Foreskin keratinocyte (primary cell): ENCODE measurements at places on chromosomes 4 and X.

DNA sequence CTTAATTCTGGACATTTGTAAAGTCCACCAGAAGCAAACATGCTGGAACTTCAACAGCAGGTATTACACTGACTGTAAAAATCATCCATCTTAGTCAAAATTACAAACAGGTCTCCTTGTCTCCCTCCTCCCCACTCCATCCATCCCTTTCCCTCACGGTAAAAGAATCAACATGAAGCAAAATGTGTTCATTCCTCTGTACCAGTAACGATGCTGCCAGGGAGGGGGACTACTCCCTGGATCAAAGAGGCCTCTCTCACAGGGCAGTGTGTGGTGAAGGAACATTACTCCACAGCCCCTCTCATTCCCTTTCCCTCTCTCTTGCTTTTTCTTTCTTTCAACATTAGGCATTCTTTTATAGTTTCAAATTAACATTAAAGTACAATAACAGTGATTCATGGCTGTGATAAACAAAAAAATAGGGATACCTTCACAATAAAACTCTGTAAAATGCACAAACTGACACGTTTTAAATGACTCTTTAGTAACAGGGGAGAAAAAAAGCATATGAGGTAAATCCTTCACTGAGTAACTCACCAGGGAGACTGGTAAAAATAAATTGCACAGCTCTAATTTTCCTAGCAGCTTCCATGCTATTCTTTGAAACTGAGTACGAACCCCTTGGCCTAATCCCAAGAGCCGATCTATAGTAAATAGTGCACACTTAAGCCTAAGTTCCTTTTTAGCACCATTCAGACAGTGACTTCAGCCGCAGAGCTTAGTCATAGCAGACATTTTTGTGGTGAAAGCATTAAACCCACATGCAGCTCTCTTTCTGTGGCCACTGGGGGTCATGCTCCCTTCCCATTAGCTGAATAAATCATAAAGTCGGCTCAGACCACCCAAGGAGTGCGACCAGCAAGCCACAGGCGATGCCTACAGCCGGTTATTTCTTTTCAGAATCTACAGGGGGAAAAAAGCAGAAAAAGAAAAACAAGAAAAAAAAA, 215.6 kb upstream of the GYPA start:
- peak; percentile 67 for DNase-seq

DNA sequence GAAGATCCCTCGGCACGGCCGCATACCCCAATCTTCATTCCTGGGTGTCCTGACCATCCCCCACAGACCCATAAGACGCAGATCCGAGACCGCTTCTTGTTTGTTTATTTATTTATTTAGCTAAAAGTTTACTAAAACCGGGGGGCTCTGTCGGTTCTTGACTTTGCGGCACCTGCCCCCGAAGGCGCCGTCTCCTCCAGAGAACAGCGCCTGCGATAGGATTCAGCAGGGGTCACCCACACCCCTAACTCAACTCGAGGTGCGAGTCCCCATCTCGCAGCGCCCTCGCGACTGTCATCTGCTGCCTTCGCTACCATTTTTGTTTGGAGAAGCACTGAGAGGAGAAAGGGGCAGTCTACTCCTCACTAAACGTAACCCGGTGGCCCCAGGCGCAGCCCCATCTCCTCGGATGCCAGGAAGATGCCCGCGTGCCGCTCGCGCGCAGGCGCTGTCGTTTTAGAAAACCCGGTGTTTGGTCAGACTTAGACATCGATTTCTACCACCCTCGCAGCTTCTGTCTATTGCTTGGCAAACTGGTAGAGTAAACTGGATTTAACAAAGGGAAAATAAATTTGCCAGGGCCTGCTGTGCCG, 18.9 kb upstream of the GPR101 start:
- no peak for DNase-seq

DNA sequence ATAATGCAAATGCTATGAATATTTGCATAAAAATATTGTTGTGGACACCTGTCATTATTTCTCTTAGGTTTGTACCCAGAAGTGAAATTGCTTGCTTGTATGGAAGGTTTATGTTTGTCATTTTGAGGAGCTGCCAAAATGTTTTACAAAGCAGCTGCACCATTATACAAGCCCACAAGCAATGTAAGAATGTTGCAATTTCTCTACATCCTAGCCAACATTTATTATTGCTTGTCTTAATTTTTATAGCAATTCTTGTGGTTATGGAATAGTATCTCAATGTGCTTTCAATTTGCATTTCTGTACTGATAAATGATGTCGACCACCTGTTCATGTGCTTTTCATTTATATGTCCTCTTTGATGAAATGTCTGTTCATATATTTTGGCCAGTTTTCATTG, 18.7 kb upstream of the RBMX start:
- DNase-seq = no peak

GRCh38 chr4:145545538-145546174, 64.0 kb downstream of the SMAD1 start:
- DNase-seq = peak; percentile 97

DNA sequence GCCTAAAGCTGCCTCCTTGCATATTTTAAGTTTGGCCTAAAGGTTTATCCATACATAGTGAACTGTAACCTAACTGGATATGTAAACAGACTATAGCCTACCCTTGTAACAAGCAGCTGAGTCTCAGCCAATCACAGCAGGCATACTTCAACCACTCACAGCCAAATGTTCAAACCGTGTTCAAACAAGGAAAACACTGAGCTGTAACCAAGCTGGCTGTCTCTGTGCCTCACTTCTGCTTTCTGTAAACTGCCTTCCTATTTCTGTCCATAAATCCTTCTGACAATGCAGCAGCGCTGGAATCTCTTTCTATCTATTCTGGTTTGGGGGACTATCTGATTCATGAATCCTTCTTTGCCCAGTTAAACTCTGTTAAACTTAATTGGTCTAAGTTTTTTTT, 16.4 kb downstream of the DSPP start:
- DNase-seq = peak; percentile 7

DNA sequence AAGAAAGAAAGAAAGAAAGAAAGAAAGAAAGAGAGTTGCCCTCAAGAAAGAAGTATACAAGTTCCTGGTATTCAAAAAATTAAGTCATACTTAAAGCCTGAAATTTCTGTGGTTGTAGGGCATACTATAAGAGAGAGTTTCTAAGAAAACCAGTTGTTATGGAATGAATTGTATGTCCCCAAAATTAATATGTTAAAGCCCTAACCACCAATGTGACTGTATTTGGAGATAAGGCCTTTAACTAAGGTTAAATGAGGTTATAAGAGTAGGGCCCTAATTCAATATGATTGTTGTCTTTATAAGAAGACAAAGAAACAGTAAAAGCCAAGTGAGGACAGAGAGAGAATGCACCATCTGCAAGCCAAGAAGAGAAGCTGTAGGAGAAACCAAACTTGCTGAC, 521.1 kb downstream of the CCSER1 start:
- no peak for DNase-seq

GRCh38 chrX:151977923-151978322, 3.4 kb upstream of the GABRE start:
- DNase-seq = peak; percentile 72

DNA sequence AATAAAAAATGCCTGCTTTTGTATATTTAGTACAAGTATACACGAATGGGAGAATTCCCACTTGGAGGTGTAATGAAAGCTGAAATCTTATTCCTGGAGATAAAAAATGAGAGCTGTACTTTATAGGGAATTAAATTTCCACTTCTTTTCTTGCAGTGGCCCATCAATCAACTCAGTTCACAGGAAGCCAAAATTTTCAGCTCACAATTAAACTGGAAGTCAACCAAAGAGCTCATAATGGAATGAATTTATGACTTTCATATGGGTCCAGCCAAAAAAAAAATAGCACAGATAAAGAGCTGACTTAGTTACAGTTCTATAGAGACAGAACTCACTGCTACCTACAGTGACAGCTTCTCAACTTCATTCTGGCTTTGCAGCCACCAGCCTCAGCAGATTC, 115.2 kb upstream of the TBC1D9 start:
- no peak for DNase-seq

GRCh38 chr4:175874306-175874705, 62.2 kb upstream of the GPM6A start:
- no peak for DNase-seq

DNA sequence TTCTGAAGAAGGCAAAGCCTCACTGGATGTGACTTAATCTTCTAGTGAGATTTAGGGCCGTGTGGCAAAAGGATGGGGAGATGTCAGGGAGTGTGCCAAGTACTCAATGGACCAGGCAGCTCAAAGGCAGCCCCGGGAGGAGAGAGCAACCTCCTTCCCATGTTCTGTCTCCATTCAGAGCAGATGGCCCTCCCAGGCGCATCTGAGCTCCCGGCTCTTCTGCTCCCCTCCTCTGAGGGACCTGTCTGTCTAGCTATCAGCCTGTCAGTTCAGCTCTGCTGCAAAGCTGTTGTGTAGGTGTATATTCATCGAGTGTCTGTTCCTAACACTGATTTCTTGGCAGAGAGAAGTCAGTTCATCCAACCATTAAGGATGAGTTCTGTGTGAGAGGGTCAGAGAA, 10.9 kb upstream of the PORCN start:
- DNase-seq = no peak

DNA sequence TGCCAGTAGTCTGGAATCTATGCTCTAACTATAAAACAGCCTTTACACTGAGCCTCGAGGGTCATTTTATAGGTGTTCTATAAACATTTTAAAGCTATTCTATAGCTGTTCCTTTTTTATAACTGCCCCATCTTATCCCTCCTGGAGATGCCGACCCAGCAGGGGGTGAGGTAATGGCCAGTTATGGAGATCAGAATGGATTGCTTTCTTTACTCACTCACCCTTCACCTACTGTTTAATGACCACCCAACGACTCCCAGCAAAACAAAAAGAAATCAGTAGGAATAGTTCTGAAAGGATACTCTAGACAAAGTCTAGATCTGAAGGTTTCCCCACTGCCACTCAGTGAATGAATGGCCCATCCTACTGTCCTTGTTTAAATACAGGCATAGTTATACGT, 1113.1 kb downstream of the FAT4 start:
- no peak for DNase-seq

- DNase-seq = no peak
These were observed 28.7 kb downstream of the STIM2 start for GRCh38 chr4:26889356-26889755.

DNA sequence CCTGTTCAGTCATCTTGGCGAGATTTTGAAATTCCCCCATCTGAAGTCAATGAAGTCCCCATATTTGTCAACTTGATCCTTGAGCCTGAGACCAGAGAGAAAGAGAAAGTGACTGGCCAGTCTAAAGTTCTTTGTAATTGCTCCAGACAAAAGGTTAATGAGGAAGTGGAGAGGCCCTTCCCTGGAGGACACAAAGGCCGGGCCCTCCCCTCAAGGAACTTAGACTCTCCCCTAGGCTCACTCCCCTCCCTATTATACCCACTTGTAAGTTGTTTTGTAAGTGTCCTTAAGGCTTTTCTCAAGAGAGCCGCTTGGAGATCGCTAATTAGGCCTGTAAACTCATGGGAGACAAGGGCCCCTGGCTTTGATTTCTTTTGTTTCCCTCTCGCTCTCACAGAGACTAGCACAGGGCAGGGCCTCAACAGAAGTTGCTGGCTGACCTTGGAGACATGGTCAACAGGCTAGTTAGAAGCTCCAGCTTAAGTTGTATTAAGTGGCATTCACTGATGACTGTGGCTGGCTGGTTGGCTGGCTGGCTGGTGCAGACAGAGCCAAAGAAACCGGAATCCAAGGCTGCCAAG, 20.3 kb upstream of the GPC4 start:
- no peak for DNase-seq

DNA sequence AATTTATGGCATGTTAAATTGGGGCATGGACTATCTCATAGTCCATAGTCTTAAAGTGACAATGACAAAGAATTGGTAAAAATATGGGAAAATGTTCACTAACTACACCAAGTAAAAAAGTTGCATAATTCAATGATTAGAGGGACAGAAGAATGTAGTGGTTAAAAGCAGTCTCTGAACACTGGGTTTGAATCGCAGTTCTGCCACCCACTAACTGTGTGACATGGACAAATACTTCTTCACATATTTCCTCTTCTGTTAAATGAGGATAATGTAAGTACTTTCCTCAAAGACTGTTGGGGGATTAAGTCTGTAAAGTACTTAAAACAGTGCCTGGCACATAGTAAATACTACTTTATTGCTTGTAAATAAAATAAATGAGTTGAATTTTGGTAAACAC, 15.3 kb downstream of the COQ2 start:
- DNase-seq = no peak

GRCh38 chr4:76053730-76054129, 17.9 kb upstream of the CXCL11 start:
- DNase-seq = no peak

DNA sequence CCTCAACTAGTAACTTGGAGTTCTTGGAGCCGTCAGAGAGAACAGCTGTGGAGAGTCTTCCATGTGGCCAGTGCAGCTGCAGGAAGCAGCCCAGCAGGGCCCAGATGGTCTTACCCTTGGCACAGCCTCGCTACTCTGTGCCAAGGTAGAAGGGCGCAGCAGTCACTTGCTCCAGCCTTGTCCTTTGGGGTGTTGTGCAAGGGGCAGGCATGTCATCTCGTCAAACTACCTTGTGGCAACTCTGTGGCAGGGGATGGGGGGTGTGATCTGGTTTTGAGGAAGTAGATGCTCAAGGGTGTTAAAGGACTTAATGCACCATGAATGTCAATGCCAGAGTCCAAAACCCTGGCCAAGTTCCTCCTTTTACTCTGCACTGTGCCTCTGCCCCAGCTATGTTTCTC, 34.2 kb upstream of the TBC1D14 start:
- DNase-seq = no peak
